ENCODE measurements at places on chromosomes 1 and 21.

- DNase-seq: no peak
Measured at GRCh38 chr1:218492874-218493273, 147.7 kb downstream of the TGFB2 start.

GRCh38 chr1:116092752-116093489 is 18.3 kb upstream of the MAB21L3 start:
- no peak for DNase-seq

DNA sequence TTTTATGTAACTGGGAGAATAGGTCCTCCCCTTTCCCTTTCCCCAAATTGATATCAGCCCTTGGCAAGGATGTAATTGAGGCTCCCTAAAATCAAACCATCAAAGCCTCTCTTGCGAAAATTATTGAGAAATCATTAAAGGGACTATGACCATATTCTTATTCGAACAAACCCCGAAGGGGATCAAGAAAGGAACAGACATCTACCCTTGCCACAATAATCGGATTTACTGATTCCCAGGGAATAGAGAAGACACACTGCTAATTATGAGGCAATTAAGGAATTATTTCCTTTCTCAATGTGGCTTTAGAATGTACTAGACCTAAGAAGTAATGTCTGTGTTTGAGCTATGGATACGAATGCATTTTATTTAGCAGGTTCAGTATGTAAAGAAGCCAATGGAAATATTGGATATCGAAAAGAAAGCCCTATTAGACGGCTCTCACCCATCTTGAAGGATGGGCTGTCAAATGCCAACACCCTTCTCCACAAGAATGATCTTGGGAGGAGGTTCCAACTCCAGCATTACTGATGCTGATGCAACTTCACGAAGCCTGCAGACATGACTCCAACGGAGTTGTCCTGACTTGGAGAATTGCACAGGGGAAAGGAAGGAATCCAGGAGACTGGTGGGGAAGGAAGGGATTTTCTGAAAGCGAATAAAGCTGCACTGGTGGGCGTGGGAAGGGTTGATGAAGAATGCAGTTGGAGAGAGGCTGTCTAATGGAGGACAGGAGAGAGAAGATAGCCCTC is 11.6 kb upstream of the PTPRF start:
- DNase-seq: no peak

DNA sequence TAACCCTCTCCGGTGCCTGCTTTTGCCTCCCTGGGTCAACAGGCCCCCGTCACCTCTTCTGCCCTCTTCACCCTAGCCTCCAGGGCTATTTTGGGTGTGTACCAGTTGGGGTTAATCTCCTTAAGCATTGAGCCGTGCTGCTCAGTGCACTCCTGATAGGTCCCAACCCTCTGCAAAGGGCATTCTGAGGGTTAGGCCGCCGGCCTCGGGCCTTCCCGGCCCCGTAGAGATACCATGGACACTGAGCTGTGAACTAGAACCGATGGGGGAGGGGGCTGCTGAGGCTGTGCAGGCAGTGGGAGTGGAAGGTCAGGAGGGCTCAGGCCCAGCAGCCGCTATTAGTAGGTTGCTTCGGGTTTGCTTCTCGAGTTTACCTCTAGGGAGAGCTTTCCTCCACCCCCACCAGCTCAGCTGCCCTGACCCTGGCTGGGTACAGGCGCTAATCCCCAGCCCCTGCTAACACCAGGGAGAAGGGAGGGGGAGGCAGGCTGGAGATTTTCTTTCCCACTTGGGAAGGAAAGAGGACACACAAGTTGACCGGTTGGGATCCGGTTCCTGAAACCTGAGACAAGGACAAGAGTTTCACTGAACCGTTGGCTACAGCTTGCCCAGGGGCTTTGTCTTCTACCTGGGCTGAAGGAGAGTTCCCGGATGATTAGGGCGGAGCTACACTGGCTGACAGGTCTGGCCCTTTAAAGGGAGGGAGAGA is 4.8 kb downstream of the LMOD1 start:
- peak; percentile 64 for DNase-seq

DNA sequence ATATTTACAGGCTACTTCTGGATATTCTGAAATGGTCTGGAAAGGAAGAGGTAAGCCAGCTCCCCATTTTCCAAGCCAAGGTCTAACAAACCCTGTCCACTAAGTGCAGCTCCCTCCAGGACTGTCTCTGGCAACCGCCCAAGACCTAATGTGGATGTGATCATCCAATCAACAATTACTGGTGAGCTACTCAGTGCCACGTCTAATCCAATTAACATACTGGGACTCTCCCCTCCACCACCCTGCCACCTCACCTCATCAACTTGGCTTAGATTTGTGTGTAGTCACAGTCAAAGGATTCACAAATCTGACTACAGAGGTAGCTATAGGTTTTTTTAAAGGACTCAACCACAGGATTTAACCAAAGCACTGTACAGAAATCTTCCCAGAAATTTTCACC is 25.4 kb upstream of the S100A7 start:
- no peak for DNase-seq

DNA sequence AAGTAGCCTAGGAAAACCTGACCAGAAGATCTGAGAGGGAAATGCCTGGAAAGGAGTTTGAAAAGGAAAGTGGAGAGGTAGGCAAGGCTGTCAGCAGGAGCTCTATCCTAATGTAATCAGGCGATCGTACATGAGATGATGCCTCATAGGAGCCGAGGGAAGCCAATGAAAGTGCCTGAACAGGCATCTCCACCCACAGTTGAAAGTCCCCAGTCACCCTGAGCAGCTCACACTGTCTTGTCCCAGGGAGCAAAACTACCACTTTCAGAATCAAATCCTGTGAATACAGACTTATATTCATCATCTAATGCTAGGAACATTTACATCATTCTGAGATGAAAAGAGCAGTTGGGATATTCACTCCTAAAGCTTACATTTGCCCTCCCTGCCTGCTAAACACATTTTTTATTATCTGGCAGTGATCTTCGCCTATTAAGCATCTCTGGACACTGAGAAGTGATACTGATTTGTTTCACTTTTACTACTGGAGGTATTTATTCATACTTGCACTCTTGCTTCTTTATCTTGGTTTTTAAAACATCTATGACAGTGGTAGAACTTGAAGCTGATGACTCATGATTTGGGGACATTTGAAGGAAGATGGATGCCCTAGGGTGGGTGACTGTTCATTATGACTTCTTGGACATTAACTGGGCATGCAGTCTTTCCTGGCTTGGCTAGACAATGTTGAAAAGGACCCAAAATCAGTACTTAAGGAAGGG is 221.6 kb downstream of the SEC16B start:
- no peak for DNase-seq

DNA sequence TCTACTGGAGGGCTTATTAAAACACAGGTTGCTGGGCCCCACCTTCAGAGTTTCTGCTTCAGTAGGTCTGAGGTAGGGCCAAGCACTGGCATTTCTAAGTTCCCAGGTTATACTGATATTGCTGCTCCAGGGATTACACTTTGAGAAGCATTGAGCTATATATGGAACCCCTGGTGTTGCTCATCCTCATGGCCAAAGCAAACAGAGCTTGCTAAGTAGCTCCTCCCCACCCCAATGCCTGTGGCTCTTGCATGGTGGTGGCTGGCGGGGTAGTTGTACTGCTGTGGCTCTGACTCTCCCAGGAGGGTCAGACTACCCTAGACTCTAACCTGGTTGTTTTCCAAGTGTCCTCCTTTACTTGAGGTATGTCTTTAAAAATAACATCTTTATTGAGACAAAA is 143.6 kb downstream of the SPATA46 start:
- no peak for DNase-seq

DNA sequence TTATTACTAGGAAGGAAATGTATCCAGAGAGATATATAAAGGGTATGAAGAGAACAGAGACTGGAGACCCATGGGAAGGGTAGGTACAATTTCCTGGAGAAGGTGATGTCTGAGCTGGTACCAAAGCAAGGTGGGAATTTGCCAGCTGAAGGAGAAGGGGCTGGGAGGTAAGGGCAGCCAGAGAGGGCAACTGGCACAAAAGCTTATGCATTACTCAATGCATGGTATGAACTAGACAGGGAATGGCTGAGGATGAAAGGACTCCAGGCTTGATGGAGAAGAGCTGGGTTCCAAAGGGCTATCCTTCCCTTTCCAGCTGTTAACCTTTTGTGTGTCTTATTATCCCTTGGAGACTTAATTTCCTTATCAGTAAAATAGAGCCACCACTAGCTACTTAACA is 113.6 kb upstream of the GADD45A start:
- no peak for DNase-seq

DNA sequence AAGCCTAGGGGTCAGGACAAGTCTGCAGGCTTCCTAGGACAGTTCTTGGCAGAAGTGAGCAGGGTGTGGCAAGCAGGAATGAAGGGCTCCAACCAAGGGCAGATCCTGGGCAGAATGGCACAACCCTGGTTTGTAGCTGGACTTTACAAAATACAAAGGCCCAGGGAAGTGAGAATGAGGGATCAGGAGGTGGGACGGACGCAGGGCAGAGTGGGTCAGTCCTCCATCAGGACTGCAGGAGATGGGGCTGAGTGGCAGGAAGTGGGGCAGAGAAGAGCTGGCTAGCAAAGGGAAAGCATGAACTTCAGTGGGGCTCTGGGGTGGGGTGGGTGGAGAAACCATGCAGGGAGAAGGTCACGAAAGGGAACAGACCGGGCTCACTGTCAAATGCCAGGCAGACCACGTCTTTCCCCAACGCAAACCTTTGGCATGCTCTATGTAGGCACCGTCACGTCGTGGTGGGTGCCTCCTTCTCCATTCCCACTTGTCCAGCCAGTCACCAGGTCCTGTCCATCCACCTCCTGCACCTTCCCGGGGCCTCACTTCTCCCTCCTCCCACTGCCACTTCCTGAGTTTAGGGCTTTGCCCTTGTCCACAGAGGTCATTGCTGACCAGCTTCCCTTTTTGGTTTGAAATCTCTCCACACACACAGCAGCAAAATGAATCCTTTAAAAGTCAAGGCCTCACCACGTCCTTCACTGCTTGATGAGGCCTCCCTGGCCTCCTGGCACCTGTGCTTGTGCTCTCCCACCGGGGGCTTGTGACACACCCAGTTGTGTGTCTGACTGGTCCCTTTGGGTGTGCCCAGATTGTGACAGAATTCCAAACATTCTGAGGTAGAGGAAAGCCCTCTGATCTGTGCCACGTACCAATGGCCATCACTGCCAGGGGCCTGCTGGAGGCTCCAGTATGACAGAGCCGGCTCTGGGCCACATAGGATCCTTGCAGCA is 8.7 kb upstream of the CLDN19 start:
- no peak for DNase-seq

DNA sequence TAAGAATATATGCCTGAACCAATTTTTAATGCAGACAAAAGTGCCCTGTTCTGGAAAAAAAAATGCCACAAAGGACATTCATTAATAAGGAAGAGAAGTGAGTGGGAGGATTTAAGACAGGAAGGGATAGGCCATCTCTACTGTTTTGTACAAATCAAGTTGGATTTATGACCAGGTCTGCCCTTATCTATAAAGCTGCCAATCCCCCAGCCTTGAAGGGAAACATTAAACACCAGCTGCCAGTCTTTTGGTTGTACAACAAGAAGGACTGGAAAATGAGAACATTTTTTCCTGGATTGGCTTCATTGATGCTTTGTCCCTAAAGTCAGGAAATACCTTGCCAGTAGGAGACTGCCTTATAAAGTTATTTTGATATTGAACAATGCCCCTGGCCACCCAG is 444.0 kb downstream of the NPHP4 start:
- DNase-seq: no peak

DNA sequence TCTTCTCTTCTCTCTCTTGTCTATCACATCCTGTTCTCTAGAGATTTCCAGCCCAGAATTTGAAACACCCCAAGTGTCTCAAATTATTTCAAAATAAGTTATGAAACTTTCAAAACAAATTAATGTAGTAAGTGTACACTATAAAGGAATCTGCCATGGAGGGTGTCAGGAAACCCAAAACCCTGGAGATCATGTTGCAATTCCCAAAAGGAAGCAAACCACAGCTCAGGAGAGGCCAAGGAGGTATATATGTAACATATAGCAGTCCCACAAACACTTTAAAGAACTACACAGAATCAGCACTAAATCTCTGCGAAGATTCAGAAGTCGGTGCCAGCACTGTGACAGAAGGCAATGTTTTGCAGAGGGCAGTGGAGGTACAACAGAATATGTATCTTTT is 26.6 kb downstream of the PTPN14 start:
- DNase-seq: no peak

- DNase-seq: peak; percentile 57
Measured at GRCh38 chr1:211829343-211830054, 1.1 kb downstream of the LPGAT1 start.

DNA sequence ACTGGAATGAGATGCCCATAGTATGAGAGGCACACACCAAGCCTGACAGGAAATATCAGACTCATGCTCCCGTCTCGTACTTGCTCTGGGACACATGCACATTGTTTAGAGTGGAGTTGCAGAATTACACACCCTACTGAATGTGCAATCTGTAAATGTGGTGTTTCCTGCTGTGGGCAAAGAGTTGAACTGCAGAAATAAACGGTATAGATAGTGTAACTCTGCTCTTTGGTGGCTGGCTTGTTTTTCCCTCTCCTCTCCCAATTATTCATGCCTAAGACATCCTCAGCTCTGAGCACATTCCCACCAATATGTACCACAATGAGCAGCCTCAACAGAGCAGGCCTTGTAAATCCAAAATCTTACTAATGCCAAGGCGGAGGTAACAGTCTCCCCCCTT is 90.1 kb upstream of the DIRAS3 start:
- no peak for DNase-seq

DNA sequence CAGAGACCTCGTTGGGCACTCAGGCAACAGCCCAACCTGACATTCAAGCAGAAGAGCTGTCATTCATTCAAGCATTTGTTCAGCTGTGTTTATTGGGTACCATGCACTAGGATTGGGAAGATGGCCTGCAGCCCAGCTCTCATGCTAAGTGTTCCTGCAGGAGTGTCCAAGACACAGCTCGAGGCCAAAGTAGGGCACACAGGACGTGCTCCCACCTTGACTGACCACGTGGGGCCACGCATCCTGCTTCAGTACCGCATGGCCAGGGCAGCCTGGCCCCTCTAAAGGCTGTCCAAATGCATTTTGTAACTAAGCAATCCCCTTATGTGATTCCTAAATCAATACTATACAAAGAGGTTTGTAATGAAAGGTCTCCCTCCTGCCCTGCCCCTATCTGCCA is 9.7 kb downstream of the PYCR2 start:
- DNase-seq: no peak

- DNase-seq: no peak
Measured at GRCh38 chr1:90386899-90387720, 330.0 kb downstream of the BARHL2 start.

- no peak for DNase-seq
Measured at GRCh38 chr1:234989019-234989418, 139.6 kb downstream of the TOMM20 start.

GRCh38 chr1:213484333-213484732 is 433.3 kb downstream of the RPS6KC1 start:
- no peak for DNase-seq

Measured in DMS53 (cell line).